Uterus (tissue), 4 donors: ENCODE measurements at places on chromosomes 3 and 15.

GRCh38 chr15:84661001-84661400 is 3.0 kb upstream of the NMB start:
- DNase-seq: no peak

- DNase-seq: peak; percentile 82
Measured at GRCh38 chr3:185362850-185363661, at the start of gene MAP3K13. Gene MAP3K13 (plus strand): TSS chr3:185363136. CDS start chr3:185428582, 65,446 bp downstream.

DNA sequence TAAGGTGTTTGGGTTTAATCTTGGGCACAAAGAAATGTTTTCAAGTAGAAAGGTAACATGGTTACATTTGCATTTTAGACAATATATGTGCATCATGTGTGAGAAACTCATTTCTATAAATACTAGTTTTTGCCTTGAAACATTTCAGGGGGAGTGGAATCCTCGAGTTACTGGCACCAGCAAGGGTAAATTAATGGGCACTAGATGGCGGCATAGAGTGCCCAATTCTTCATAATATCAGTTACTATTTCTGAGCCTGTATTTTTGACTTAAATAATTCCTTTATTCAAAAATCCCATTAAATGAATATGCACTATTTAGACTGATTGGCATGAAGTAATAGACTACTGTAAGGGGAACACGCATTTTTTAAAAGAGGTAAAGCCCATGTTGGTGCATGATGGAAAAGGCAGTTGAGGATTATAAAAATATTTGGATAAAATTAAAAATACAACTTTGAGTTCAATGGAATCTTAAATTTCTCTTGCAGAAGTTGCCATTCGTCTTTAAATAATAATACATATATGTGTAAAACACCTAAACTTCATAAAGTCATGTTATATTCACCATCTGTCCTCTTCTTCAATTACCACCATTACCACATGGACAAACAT is 106.3 kb downstream of the ZBTB20 start:
- DNase-seq: peak; percentile 21

DNA sequence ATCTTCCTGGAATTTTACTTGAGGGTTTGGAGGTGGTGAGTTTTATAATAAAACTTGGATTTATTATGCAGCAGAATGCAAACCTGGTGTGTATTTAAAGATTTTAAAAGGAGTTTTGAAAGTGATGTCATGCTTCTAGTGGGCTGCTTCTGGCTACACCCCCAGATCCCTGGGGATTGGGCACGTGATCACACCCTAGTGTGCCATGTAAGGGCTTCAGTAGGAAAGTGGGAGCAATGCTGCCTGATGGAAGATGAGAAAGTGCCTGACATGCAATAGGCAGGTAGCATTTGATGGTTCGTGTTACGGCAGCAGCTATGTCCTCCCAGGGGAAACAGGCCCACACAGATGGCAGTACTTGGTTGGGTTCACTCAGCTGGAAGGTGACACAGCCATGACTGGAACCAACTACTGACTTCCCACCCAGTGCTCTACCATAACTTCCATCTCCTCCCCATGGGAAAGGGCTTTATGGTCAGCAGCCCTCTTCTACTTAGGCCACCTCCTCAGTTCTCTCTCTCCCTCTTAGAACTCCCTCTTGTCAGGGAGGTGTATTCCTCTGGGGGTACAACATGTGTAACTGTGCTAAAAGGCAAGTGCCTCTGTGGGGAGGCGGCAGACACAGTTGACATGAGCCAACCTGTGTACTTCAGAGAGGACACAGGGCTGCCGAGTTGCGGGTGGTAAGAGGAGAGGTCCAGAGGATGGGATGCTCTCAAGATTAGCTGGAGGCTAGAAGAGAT is 5.6 kb downstream of the ITPKA start:
- no peak for DNase-seq

DNA sequence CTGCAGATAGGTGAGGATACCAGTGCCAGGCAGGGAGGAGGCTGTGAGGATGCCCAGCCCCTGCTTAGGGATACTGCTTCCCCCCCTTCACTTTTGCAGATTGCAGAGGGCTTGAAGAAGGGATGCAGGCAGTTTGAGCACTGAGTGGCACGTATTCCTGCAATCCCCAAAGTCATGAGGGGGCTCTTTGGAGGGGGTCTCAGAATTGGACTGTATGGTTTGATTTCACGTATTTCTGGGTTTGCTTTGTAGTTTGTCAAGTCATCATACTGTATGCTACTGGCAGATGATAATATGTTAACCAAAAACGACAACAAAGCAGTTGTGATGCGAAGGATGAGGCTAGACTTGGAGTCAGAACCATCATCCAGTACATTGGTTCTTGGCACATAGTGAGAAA is 28.1 kb downstream of the CHST14 start:
- no peak for DNase-seq

DNA sequence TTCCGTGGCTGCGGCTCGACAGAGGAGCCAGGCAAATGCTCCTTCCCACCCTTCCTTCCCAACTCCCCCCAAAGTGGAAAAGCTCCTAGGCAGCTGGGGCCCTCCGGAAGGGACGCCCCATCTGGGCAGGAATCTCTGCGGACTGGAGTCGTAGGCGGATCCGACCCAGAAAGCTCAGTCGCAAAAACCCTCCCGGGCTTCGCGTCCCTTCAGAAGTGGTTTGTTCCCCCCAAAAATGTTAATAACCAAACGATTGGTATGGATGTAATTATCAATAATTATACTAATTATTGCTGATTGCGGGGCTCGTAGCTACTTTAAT is 3.8 kb downstream of the RNU6-1 start:
- no peak for DNase-seq

DNA sequence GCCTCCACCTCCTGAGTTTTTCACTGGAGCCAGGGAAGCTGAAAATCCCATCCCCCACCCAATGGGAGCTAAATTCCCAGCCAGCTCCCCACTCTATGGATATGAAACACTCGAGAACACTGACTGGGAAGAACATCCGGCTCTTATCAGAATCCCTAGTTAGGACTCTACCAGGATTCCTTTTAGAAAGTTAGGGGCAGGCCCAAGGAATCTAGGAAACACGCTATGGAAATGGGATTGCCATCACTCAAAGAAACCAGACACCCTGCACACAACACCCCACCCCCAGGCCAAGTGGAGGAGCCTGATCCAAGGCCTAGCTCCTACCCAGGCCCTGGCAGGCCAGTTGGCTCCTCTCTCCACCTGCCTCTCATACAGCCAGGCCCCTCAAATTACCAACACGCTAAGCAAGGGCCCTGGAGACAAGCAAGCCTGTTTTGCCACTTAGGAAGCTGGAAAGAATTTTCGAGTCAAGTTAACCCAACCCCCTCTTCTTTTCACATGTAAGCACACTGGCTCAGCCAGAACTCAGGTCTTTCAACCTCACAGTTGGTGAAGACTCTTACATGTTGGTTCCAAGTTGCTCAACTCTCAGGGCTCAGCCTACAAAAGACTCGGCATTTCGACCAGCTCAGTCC is 75.5 kb downstream of the RBPMS2 start:
- peak; percentile 39 for DNase-seq

DNA sequence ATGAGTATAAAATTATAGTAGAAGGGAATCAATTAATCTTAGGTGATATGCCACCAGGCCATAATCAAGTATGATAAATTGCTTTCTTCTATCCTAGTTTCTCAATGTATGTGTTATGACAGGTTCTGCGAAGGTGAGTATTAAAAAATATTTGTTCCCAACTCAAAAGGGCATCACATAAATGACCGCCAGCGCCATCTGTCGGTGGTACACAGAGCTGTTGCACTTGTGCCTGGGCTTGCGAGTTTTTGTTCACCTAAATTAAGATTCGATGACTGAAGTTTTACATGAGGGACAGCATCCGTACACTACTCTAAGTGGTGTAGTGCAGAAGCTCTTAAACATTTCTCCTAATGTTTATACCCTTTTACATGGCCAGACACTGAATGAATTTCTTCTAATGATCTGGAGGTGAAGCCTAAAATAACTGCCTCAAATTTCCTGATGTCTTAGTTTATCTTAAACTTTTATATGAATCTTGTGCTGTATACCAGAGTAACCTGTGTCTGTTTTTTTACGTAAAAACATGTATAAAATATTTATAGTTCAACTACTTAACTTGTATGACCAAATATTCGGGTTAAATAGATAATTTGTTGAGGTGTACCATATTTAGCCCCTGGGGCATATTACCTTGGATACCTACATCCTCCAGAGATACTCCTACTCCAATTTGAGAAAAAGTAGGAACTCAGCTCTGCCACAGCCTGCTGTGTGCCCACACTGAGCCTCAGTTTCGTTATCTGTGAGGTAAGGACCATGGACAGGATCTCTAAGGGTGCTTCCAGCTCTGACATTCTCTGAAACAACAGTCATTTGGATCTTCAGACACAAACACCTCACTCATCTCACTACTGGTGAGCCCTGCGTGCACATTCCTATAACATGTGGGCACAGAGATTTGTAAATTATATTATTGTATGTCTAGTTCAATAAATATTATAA is 365.6 kb downstream of the MAGI1 start:
- DNase-seq: peak; percentile 49

GRCh38 chr3:48931944-48932580 is 13.4 kb downstream of the ARIH2 start:
- no peak for DNase-seq

GRCh38 chr15:45123397-45123796 is 6.3 kb downstream of the DUOXA1 start:
- DNase-seq: no peak

- peak; percentile 99 for DNase-seq
Measured at GRCh38 chr15:99250857-99251841, at the start of gene LRRC28. Gene LRRC28 (plus strand): TSS chr15:99251481. CDS start chr15:99255958, 4,477 bp downstream.

DNA sequence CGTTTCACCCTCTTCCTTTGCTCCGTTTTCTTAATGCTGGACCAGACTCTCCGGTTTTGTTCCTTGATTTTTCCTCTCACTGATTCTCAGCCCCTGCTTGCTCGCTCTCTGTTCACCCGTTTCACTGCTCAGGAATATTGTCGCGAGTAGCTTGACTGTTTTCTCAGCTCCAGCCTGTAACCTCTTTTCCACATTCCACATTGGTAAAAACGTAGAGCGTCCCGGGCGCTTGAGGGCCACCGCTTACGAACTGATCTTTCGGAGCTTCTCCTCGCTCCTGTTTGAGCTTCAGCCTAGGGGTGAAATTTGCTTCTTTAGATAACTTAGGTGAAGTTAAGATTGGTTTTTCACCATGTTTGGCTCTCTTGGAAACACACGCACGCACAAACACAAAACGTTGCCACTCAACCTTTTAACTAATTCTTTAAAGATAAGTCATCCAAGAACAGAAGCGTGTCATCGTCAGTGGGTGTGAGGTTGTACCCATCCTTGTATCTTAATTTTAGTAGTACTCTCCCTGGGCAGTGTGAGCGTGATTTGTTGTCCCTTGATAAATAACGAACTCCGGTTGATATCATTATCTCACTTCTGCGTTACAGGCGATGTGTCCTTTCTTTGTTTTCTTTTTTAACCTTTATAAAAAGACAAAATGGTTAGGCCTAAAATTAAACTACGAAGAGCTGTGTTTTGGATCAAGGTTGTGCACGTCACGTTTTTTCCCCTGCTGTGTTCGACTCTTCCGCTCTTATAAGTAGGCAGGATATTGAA is 1.0 kb downstream of the PAK2 start:
- DNase-seq: peak; percentile 19

DNA sequence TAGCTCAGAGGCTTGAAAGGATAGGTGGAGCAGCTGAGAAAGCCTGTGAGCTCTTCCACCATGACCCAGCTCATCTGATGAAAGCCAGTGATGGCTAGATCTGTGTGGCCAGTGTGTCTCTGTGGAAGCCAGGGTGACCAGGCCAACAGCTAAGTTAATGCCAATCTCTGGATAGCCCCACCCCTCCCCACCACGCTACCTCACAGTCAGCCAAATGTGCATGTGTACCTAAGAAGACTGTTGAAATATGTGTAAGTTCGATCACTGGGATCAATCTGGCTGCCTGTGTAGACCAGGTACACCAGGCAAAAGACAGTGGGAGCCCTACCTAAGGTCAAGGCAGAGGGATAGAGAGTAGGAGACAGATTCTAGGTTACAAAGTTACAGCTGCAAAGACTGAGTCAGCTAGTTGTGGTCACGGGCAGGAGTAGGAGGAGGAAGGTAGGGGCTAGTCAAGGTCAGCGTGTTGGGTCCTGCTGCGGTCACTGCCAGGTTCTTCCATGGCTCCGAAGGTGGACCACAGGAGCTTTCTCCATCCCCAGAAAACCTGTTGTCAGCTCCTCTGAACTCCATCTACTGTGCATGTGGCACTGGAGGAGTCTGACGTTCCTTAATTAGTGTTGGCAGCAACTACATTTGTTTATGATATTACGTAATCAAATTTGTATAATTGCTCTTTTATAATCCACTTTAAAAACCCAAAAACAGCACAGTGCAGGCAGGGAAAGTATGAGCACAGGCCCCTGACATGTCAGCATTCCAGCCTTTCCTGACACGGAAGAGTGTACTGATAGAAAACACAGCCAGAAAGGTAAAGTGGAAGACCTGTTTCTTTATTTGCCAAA is 318.0 kb downstream of the CLSTN2 start:
- no peak for DNase-seq

- no peak for DNase-seq
Measured at GRCh38 chr3:127809611-127810010, 12.7 kb downstream of the MGLL start.

GRCh38 chr3:122004107-122004506 is 17.9 kb downstream of the ILDR1 start:
- no peak for DNase-seq

DNA sequence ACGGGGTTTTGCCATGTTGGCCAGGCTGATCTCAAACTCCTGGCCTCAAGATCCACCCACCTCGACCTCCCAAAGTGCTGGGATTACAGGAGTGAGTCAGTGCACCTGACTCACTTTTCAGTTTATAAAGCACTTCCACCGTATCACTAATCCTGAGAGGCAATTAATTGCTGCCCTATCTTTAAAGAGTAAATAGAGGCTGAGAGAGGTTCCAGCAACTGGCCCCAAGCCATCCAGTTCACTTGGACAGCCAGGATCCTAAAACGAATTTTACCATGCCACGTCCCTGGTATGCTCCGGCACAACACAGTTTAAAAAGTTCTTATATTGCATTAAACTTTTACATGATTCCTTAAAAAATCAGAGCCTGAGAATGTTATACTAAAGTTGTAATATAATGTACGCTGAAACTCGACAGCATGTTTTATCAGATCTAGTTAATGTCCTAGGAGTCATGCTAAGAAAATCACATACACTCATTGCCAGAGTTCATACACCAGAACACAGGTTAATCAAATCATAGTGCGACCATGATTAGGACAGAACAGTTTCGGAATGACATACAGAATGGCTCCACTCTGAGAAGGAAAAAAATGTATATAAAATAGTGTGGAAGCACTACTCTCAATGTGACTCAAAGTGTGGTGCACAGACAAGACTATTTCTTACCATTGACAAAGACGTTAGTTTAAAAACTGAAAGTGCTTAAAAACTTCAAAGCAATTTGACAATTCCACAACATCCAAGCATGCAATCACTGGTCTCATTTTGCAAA is 125.4 kb downstream of the ULK4 start:
- no peak for DNase-seq

GRCh38 chr15:100997442-100997841 is 78.3 kb downstream of the LRRK1 start:
- DNase-seq: no peak

DNA sequence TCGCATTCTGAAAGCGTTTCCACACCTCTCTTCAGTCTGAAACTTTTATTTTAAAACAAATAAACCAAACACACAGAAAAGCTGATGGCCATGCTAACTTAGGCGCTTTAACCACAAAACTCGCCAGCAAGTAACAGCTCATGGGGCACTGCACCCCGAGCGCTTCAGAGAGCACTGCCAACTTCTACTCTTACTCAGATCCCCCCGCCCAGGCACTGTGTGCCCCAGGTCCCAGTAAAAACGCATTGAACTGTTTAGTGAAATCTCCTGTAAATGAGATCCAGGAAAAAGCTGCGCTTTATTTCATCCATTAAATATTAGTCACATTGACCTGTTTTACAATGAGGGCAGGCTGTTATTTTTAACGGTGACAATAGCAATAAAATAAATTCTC is 99.7 kb downstream of the LRIG1 start:
- peak; percentile 12 for DNase-seq
